Effector CD4-positive, alpha-beta T cell (primary cell): ENCODE measurements at places on chromosomes 3 and 15.

DNA sequence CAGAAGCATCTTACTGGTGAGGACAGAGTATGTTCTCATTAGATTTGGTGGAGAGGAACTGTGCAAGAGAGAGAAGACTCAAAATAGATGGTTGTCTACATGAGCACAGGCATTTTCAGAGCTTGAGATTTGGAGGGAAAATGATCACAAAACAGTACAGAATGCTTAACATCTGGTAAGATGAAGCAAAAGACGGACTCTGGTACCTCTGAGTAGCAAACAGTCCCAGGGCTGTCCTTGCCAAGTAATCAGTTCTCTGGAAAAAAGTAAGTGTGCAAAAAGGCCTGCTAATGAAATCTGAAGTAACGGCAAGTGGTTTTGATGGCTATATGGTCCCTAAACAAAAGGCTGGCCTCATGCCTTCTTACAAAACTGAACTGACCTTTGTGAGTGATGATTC lies 414.2 kb downstream of the CNTN4 start:
- no peak for DNase-seq

- DNase-seq = no peak
These were observed 45.9 kb downstream of the CHDH start for GRCh38 chr3:53800041-53800906.

DNA sequence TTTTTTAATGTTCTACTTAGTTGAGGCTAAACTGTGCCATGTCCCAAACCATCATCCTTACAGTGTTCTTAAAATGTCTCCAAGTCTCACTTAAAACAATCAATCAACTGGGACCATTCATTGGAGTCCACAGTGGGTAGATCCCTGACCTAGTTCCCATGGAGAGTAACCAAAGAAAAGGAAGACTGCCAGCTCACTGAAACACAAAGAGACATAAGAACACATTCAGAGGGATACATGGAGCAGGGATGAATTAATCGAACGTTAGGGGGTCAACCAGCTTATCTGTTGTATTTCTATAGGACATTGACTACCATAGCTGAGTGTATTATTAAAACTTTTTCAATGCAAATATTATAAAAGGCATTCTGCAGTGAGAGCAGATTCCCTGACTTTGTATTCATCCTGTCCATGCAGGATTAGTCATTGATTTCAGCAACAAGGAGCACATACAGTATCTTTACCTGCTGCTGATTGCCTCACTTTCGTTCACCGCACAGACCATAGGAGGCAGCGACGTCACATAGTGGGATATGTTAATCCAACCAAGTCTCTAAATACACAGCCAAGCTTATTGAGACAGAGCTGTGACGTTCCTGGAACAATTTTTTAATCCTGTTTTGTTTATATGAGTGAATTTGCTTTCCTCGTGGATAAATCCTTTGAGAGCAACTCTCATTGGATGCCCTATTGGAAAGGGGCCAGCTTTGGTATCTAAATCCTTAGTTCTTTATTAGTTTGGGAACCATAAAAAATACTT lies 364.9 kb upstream of the RBMS3 start:
- DNase-seq = no peak

DNA sequence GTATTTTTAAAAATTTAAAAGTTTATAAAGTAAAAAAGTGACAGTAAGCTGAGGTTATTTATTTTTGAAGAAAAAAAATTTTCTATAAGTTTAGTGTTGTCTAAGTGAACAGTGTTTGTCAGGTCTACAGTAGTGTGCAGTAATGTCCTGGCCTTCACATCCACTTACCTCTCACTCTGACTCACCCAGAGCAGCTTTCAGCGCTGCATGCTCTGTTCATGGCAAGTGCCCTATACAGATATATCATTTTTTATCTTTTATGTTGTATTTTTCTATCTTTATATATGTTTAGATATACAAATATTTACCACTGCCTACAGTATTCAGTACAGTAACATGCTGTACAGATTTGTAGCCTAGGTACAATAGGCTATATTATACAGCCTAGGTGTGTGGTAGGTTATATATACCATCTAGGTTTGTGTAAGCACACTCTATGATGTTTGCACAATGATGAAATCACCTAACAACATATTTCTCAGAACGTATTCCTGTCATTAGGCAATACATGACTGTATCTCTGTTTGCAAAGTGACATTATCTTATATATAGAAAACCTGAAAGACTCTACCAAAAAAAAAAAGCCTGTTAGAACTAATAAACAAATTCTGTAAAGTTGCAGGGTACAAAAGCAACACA lies 75.9 kb upstream of the TMC3 start:
- no peak for DNase-seq

DNA sequence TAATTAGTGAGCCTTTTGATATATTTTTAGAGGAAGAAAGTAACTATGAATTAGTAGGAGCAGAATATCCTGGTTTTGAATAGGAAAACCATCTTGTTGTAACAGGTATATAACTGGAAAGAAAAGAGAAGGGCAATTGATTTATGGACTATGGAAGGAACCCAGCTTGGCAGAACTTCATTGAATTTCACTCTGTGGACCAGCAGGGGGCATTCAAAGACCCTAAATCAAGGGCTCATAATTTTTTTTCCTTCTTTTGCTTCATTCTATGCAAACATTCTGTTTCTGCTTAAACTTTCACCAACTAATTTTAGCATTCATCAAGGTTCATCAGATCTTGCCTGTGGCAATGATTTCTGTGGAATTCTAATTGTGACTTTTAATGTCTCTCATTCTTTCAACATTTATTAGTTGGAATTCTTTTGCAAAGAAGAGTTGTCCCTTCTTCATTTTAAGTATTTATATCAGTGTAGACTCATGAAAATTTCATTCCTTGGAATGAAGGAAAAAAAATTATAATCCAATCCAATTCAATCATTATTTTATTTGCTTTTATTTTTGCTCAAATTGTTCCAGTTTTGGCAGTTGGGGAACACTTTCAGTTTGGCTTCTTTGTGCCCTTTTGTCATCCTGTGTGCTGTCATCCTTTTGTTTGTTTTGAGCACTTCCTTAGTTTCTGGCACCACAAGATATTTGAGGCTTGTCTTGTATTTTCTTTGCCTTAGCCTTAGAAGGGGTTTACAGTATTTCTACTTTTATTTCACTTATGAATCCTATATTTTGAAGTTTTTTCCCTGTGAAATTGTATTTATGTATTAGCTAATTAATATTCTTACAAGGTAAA lies 30.4 kb downstream of the NXPE3 start:
- peak; percentile 17 for DNase-seq

- no peak for DNase-seq
These were observed 3.4 kb downstream of the KIF23 start for GRCh38 chr15:69417581-69417980.

DNA sequence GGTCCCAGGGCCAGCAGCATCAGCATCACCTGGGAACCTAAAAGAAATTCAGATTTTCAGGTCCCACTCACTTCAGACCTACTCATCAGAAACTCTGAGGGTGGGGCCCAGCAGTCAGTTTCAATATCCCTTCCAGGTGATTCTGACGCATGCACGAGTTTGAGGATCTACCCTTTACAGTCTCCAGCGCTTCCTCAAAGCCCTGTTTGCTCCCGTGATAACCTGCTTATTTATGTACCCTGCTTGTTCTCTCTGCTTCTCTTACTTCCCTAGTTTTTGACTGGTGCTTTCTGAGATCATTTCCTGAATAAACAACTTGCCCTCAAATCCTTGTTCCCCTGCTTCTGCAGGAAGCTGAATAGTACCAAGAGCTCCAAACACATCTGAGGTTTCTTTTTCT lies 245.3 kb downstream of the ZNF621 start:
- DNase-seq = no peak

- no peak for DNase-seq
These were observed 128.4 kb upstream of the NR2E3 start for GRCh38 chr15:71682001-71682400.

DNA sequence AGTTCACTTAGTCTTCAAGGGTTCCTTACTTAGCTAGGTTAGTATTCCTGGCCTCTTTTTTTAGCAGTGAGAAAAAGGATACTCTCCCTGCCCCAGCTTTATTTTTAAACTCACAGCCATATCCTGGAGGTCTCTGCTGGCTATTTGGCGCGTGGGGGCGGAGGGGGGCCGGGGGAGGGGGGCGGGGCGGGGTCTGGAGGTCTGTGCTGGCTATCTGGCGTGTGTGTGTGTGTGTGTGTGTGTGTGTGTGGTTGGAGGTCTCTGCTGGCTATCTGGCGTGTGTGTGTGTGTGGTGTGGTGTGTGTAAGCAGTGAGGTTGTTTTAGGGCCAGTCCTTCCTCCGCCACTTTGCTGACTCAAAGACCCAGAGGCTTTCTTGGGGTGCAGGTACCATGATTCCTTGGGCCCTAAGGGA lies 579 bp upstream of the PLAAT1 start:
- DNase-seq = no peak

GRCh38 chr15:78065973-78066946 lies 11.3 kb downstream of the TBC1D2B start:
- no peak for DNase-seq

DNA sequence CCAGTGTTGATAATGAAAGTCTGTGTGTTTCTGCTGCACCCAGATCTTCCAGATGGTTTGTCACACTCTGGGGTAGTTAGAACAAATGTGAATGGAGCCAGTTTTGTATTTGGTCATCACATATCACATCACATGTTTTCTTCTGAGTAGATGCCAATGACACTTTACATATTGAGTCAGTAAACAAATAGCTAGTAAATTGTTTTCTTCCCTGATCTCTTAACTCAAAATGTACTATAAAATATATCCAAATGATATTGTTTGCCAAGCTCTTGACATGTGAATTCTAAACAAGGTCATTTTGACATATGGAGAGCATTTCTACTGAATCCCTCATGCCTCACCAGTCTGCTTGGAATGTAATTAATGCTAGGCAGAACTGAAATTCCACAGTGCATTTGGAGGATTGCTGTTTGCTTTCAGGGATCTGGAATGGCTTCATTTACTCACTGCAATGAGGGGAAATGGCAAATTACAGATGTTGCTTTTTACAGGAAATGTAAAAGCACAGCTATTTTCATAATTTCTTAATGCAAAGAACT lies 45.0 kb downstream of the PDHB start:
- no peak for DNase-seq

- no peak for DNase-seq
These were observed 167.2 kb upstream of the SLC2A2 start for GRCh38 chr3:171193693-171194092.

GRCh38 chr3:64244011-64244942 lies 19.0 kb upstream of the PRICKLE2 start:
- DNase-seq = no peak

DNA sequence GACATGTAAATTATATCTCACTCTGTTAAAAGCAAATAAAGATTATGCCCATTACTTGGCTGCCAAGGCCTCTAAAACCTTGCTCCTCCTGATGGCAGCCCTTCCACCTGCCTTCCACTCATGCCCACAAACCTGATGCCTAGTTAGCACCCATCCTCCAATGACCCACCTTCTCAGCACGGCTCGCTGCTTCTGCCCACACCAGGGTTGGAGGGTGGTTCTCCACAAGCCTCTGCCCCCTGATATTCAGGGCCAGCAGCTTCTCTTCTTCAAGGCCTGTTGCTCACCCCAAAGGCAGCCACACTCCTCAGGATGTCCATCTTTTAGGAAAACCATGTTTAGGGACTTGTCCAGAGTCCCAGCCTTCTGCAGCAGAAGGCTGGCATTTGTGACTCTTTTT lies 263.4 kb upstream of the TLE3 start:
- DNase-seq = no peak

- no peak for DNase-seq
These were observed 68.7 kb downstream of the SUMF1 start for GRCh38 chr3:4398120-4398940.
